ENCODE measurements at places on chromosomes 11 and 22.

DNA sequence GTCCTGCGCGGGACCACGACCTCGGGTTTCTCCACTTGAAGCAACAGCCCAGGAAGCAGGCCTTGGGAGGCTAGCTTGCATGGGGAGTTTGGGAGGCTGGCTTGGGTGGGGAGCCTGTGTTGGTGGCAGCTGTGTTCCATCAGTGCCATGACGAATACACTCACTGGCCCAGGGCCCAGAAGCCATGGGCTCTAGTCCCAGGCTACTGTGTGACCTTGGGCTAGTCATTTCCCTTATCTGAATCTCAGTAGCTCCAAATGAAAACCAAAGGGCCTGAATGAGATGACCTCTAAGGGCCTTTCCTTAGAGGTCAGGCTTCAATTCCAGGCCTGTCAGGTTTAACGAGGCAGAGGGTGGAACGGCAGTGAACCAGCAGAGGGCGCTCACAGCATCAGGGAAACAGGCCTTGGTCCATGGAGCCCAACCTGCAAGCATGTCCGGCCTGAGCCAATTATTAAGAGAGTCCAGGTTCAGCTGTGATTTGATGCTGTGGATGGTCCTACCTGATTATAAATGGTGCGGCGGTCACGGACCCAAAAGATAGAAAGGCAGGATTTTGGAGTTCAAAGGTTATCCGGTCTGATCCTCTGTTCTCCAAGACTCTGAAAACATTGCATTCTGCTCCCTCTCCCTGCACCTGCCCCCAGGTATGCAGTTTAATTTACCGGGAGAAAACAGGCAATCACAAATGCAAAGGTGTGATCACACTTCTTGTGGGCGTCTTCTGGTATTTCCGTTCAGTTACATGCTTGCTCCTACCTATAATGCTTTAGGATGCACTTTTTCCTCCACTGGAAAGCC is 15.9 kb downstream of the PTPN5 start:
- peak; percentile 79 for DNase-seq

DNA sequence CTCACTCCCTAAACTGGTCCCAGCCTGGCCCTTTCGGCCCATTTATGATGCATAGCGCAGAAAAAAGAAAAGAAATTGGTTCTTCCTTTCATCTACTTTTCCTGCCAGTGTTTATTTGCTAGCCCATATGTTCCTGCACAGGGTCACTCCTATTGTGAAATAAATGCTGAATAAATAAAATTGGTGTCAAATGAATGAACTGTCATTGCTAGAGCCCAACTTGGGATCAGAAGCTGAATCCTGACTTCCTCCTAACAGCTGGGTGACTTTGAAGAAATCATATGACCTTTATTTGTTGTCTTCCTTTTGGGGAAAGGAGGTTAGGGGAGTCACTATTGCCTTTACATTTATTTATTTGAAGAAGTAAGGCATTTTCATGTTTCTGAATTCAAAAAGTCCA is 92.0 kb downstream of the PRR5L start:
- DNase-seq, result no peak

DNA sequence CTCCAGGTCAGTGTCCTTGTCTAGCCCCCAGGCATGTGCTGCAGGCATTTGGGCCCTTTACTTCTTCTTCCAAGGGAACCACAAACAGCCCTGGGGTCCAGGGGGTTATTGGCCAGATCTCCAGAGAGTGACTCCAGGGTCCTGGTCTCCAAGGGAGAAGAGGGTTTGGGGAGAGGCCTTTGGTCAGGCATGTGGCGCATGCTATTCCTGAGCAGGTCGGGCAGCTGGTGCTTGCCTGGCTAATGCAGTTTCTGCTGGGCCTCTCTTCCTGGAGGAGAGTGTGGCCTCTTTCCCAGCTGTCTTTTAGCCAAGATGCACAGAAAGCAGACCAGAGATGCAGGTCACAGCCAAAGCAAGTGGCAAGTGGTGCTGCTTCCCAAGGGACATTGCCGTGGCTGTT is 3.8 kb upstream of the RFPL2 start:
- DNase-seq, result no peak

GRCh38 chr11:61138935-61139334 is 22.3 kb downstream of the VPS37C start:
- DNase-seq, result no peak

GRCh38 chr11:64711956-64712362 is 11.0 kb downstream of the NRXN2 start:
- DNase-seq, result no peak

DNA sequence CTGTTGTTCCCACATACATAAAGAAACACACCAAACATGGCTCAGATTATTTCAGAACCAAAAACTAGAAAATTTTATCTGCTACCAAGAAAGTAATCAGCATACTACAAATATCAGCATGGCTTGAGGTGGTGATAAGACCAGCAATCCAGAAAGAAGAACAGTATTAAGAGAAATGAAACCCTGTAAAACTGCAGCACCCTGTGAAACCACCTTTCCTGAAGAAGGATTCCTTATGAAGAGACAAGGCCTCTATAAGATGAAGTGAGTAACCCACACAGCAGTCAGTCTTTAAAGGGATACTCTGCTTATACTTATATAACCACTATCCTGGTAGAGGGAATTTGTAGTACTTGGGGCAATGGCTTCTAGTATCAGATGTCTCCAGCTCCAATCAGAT is 49.9 kb downstream of the RSF1 start:
- no peak for DNase-seq

DNA sequence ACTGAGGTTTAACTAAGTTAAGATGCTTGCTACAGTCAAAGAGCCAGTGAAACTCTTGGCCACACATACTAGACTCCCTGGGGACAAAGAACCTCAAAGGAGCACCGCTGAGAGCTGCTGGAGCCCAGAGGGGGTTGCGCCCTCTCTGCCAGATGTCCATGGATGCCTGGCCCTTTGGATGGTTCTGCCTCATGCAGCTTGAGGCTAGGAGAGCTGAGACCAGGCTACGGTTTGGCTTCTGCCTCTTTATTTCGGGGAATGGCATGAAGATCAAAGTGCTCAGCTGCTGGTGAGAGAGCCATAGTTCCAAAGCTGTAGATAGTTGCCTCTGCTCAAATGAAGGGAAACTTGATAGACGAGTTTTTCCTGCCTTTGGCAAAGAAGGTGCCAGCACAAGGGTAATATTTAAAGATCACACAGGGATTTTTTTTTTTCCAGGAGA is 43.0 kb downstream of the RASSF10 start:
- no peak for DNase-seq

- DNase-seq, result no peak
Observed at GRCh38 chr11:9669954-9670353, 6.1 kb downstream of the SWAP70 start.

DNA sequence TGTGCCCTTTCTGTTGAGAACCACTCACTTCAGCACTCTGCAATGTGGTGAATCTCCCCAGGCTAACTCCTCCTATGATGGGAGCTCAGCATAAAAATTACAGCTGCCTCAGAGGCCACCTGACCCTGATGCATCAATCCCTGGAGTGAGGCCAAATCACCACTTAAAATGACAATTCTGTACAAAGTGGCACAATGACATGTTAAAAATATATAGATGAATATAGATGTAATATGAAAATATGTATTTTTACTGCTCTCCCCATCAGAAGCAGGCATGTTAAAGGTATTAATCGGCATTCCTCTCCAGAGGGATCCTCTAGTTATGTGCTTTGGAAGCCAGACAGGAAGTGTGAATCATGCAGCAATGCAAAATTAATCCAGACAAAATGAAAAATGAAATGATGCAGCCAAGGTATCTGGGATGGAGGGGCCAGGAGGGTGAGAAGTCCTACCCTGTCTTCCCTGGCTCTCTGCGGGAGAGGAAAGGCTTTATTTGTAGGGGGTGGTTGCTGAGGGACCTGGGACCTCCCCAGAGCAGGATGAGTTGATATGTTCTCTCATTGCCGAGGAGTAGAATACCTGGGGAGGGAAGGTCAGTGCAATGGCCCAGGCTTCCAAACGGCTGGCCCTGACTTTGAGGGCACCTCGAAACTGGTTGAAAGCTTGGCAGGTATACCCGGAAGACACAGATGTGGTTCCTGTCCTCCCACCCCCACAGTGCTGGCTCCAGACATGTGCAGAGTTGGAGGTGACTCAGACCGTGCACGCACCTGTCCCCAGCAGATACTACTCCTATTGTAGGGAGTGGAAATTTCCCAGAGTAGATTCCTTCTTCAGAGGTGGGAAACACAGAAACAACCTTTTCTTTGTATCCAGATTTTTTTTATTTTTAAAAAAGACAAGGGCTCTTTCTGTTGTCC is 347.9 kb upstream of the NCAM1 start:
- no peak for DNase-seq

- DNase-seq, result no peak
Observed at GRCh38 chr22:41596776-41597634, 7.4 kb upstream of the PMM1 start.

DNA sequence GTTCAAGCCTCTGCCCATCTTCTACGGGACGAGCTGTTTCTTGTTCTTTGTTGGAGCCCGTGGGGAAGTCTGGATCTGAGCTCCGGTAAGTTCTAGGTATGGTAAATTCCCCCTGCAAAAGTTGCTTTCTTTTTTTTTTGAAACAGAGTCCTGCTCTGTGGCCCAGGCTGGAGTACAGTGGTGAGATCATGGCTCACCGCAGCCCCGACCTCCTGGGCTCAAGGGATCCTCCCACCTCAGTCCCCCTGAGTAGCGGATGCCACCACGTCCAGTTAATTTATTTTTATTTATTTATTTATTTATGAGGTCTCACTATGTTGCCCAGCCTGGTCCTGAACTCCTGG is 35.5 kb upstream of the MOB2 start:
- DNase-seq, result no peak
